ENCODE measurements at places on chromosomes 2 and 18.
A peak's percentile ranks its signal among the peaks of the same experiment; 100 is the strongest.

DNA sequence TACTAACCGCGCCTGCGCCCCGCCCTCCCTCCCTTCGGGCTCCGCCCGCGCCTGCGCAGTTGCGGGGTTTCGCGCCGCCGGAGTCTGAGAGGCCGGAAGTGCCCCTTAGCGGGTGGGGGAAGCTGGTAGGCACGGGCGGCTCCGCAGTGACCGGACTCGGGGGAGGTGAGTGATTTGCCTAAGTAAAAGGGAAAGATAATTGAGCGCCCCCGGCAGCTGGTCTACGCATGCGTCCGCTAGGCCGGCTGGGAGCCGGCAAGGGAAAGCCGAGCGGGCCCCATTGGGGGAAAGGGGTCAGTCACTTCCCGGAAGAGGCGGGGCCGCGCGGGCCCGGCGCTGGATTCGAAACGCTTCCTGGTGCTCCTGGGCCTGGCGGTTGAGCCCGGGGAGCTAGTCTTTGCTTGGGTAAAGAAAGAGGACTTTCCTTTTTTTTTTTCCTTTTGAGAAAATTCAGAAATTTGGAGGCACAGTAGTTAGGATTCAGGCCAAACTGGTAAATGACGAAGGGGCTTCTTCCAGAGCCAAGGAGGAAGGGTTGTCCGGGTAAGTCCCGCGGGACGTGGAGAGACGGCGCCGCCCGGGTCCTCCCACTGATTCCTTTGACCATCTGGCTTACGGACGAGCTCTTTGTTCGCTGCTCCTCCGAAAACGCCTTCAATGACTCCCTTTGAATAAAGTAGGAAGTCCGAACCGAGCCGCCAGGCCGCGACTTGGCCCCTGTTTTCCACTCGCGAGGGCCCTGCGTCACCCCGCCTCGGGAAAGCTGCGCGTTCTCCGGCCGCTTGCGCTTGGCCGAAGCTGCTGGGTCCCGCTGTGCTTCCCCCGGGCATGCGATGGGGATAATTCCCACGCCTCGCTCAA, at the start of the genes GEN1 and SMC6:
Gene GEN1 (plus strand): TSS at position 336 of the 861 bp plus-strand sequence. CDS start 5,806 bp downstream, outside the sequence.
Gene SMC6 (minus strand): TSS at position 8 of the 861 bp plus-strand sequence. CDS start 7,864 bp downstream, outside the sequence.
- H3K4me3 ChIP-seq = peak within 1 kb of the TSS; percentile 60
- DNase-seq = peak; percentile 57
- no peaks in the 10 kb centered on the region for H3K4me1 ChIP-seq
- H3K27ac ChIP-seq = no peak within 1 kb of the TSS

DNA sequence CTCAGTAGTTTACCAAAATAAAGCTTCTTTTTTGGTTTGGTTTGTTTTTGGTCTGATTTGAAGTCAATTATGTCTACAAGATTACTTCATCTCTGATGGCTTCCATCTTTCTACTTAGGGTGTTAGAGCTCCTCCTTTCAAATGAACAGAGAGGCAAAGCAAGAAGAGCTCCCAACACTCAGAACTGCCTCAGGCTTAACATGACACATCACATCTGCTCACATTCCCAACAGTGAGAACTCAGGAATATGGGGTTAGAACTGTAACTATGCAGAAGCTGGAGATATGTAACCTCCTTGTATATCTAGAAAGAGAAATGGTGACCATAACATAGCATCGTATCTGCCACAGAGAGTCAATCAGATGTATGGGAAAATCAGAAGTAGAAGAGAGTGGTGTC, 11.4 kb upstream of the LRATD1 start:
- H3K4me1 ChIP-seq = no peaks in the 10 kb centered on the region
- H3K27me3 ChIP-seq = no peaks in the 10 kb centered on the region
- H3K4me3 ChIP-seq = no peak overlapping the region
- no peak overlapping the region for H3K27ac ChIP-seq

- H3K27ac ChIP-seq = no peak overlapping the region
- no peaks in the 10 kb centered on the region for H3K36me3 ChIP-seq
Measured at GRCh38 chr2:170566138-170566537, 149.0 kb upstream of the SP5 start.

- no peaks in the 10 kb centered on the region for H3K36me3 ChIP-seq
- no peaks in the 10 kb centered on the region for H3K4me1 ChIP-seq
Measured at GRCh38 chr2:158826965-158827364, 31.8 kb downstream of the DAPL1 start.

GRCh38 chr2:213991453-213992108, 419.3 kb upstream of the VWC2L start:
- H3K4me3 ChIP-seq = no peak overlapping the region
- H3K27me3 ChIP-seq = no peaks in the 10 kb centered on the region
- DNase-seq = no peak
- H3K27ac ChIP-seq = no peak overlapping the region

- H3K4me3 ChIP-seq = no peak overlapping the region
- no peak overlapping the region for H3K27ac ChIP-seq
- no peaks in the 10 kb centered on the region for H3K4me1 ChIP-seq
- no peaks in the 10 kb centered on the region for H3K27me3 ChIP-seq
- H3K36me3 ChIP-seq = no peaks in the 10 kb centered on the region
Measured at GRCh38 chr2:99899882-99900281, 242.5 kb downstream of the AFF3 start.

GRCh38 chr2:190705280-190705679, 56.4 kb downstream of the NAB1 start:
- no peak overlapping the region for H3K27ac ChIP-seq
- no peaks in the 10 kb centered on the region for H3K27me3 ChIP-seq
- no peaks in the 10 kb centered on the region for H3K36me3 ChIP-seq
- H3K4me1 ChIP-seq = no peaks in the 10 kb centered on the region
- no peak for DNase-seq

DNA sequence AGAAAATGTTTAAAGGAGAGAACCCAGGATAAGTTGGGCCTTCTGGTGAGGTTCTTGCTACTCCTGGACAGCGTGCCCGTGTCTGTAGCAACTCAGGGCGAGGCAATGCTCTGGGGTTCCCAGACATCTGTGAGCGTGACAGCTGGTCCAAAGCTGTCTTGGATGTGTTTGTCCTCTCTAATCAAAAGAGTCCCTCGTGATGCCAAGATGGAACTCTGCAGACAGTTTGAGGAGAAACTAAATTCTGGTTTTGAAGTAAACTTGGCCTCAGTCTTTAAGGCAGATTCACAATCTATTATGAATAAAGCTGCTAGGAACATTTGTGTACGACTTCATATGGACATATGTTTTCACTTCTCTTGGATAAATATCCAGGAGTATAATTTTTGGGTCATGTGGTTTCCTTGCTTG, 47.3 kb downstream of the TMEM17 start:
- no peak overlapping the region for H3K4me3 ChIP-seq
- no peak for DNase-seq
- H3K36me3 ChIP-seq = no peaks in the 10 kb centered on the region
- H3K4me1 ChIP-seq = no peaks in the 10 kb centered on the region
- H3K27ac ChIP-seq = no peak overlapping the region

DNA sequence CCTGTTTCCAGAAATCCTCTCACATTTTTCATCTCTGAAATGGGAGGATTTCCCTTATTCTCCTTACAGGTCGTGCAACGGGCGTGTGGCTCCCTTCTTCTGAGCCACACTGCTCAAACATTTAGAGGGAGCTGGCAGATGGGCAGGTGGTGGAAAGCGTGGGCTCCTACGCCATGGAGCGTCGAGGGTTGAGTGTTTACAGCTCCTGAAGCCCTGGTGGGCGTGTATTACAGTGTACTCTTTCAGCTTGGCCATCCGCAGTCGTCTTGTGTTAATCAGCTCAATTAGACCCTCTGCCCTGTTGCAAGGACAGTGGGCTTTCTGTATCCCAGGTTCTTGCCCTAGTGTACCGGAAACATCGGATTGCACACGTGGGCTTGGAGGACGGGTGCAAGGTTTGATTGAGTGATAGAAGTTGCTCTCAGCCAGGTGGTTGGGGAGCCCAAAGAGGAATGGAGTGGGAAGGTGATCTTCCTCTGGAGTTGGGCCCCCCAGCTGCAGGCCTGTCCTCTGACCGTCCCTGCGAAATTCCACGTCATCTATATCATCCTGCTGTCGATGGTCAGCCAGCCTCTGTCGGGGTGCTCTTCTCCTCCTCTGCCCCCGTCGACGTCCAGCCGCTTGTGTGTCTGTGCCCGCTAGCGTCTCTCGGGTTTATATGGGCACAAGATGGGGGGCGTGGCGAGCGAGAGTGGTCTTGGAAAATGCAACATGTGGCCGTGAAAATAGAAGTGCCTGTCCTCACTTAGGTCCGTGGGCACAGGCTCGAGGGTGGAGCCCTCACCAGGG, 120.3 kb upstream of the DSEL start:
- H3K36me3 ChIP-seq = no peaks in the 10 kb centered on the region
- DNase-seq = no peak
- H3K27me3 ChIP-seq = no peaks in the 10 kb centered on the region
- no peak overlapping the region for H3K27ac ChIP-seq
- peaks cover 3% of the 10 kb centered on the region for H3K4me1 ChIP-seq

GRCh38 chr18:75261430-75262223, 51.0 kb downstream of the TSHZ1 start:
- H3K4me1 ChIP-seq = no peaks in the 10 kb centered on the region
- H3K4me3 ChIP-seq = no peak overlapping the region
- no peaks in the 10 kb centered on the region for H3K27me3 ChIP-seq
- no peak for DNase-seq
- no peak overlapping the region for H3K27ac ChIP-seq
- no peaks in the 10 kb centered on the region for H3K36me3 ChIP-seq

GRCh38 chr2:224085246-224085645, 46.2 kb upstream of the SERPINE2 start:
- no peak overlapping the region for H3K27ac ChIP-seq
- H3K4me3 ChIP-seq = no peak overlapping the region
- H3K36me3 ChIP-seq = no peaks in the 10 kb centered on the region
- no peak for DNase-seq

DNA sequence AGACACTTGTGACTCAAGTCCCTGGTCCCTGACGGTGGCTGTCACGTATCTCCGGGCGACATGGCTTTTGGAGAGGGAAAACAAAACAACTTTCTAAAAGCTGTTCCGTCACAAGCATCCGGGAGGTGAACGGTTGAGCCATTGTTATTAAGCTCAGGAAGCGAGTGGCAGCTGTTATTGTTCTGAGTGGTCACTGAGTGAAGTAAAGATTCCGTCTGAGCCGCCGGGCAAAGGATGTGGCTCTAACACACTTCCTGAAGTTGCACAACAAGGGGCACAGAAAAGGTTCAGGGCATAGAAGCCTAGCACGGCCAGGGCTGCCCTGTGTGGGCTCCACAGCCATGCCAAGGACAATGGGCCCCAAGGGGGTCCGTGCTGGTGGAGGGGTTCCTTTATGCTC, 24.3 kb downstream of the INPP5D start:
- no peaks in the 10 kb centered on the region for H3K27me3 ChIP-seq
- H3K4me3 ChIP-seq = no peak overlapping the region
- no peaks in the 10 kb centered on the region for H3K36me3 ChIP-seq
- no peak overlapping the region for H3K27ac ChIP-seq

DNA sequence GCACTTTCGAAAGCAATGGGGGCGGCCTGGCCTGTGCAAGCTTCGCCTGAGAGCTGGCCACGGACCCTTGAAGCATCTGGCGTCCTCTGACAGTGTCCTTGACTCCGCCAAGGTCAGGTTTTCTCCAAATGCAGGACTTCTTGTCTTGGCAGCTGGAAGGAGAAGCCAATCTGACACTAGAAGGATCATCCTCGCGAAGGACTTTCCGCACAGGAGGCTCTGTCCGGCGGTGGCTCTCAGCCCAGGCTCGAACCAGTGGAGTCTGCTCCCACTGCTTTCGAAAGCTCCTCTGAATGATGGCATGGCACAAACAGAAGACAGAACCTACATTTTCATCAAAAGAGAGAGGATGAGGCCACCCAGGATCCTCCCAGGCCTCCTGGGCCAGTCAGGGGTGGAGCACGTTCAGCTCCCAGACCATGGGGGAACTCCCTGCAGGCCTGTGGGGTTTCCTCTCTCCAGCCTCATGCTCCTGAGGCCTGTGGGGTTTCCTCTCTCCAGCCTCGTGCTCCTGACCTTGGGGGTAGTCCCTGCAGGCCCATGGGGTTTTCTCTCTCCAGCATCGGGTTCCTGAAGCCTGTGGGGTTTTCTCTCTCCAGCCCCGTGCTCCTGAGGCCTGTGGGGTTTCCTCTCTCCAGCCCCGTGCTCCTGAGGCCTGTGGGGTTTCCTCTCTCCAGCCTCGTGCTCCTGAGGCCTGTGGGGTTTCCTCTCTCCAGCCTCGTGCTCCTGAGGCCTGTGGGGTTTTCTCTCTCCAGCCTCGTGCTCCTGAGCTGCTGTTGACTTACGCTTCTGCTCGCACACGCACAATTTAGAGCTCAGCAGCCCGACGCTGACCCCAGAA, 396.5 kb upstream of the SALL3 start:
- no peaks in the 10 kb centered on the region for H3K4me1 ChIP-seq
- H3K27me3 ChIP-seq = no peaks in the 10 kb centered on the region
- DNase-seq = no peak
- H3K27ac ChIP-seq = no peak overlapping the region
- no peaks in the 10 kb centered on the region for H3K36me3 ChIP-seq

GRCh38 chr2:64354857-64355680, 98.9 kb upstream of the LGALSL start:
- no peak for DNase-seq
- H3K36me3 ChIP-seq = no peaks in the 10 kb centered on the region
- no peaks in the 10 kb centered on the region for H3K27me3 ChIP-seq
- H3K4me3 ChIP-seq = no peak overlapping the region
- H3K27ac ChIP-seq = no peak overlapping the region

DNA sequence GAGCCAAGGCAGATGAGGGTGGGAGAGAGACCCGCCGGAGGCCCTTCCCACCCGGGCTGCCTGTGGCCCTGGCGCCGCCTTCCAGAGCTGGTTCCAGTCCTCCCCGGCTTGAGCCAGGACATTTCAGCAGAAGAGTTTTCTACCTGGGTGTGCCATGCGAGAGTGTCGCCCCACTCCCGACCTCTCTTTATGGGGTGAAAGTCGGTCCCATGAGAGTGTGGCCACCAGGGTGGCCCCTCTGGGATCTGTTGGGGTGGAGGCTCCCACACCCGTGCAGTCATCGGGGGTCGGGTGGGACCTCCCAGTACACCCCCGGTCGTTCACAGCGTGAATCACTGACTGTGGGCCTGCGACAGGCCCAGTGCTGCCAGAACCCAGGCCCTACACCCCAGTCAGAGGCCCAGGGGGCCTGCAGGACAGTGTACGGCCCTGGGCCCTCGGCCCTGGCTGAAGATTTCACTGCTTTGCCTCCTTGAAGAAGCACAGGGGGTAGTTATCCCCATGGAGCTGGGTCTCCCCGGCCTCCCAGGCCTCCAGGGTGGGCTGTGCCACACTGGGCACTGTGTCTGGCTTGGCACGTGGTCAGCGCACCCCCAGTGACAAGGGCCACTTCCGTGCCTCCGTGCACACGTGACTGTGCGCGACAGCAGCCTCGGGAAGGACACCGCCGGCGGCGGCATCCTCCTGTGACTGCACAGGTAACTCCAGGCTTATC, 5.9 kb downstream of the NFATC1 start:
- H3K4me1 ChIP-seq = peaks cover 5% of the 10 kb centered on the region
- H3K36me3 ChIP-seq = no peaks in the 10 kb centered on the region
- DNase-seq = no peak
- H3K27ac ChIP-seq = no peak overlapping the region
- H3K27me3 ChIP-seq = peaks cover 28% of the 10 kb centered on the region
- no peak overlapping the region for H3K4me3 ChIP-seq

- no peaks in the 10 kb centered on the region for H3K27me3 ChIP-seq
- H3K36me3 ChIP-seq = peaks cover 2% of the 10 kb centered on the region
- no peak for DNase-seq
- H3K4me3 ChIP-seq = no peak overlapping the region
- H3K4me1 ChIP-seq = no peaks in the 10 kb centered on the region
Measured at GRCh38 chr2:127302168-127302567, 8.2 kb upstream of the ERCC3 start.

GRCh38 chr2:205858881-205859441, 176.7 kb downstream of the NRP2 start:
- no peaks in the 10 kb centered on the region for H3K36me3 ChIP-seq
- no peak overlapping the region for H3K27ac ChIP-seq
- no peak overlapping the region for H3K4me3 ChIP-seq
- H3K27me3 ChIP-seq = no peaks in the 10 kb centered on the region
